ENCODE measurements at places on chromosomes 4 and X.

DNA sequence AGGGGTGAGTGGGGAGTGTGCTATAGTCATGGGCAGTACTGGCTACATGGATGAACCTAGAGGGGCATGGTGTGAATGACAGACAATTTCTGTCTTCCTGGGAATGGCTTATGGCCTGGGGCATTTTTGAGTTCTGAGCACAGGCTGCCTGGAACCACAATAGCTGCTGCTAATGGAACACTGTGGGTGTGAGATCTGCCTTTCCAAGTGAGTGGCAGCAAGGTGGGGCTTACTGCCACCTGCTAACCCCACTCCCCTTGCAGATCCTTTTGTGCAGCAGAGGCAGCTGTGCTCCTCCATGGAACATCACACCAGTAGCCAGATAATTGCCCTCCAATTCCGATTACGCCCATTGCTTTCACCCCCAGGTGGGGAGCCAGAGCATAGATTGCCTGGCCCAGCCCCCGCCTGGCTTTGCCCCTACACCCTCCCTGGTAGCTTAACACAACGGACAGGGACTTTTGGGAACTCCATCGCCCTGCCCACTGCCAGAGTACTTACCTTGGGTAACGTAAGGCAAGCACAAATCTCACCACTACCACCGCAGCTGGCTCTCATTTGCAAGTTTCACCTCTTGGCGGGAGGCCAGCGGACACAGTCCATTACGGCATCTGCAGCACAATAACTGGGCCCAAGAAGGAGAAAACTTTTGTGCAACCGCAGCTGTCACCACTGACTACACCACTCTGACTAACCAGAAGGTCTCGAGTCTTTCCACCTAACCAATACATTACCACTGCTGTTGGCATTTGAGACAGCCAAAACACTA lies 421.2 kb upstream of the NWD2 start:
- DNase-seq = no peak

- peak; percentile 74 for DNase-seq
Measured at GRCh38 chr4:147822128-147822527, 90.2 kb downstream of the ARHGAP10 start.

DNA sequence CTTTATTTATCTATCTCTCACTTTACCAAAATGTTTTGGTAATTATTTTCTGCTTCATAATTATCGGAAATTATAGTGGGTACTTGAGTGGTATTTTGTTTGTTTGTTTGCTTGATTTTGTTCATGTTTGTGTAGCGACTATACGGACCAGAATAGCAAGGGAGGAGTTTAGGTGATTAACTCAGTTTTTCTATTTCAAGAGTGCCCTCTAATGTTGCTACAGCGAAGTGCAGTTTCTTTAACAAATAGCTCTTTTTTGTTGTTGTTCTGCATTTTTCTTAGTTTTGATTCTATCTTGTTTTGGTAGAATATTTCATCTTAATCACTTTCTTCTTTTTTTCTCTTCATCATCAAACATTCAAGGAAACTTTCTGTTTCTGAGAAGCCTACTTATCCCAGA lies 40.8 kb upstream of the QRFPR start:
- no peak for DNase-seq

DNA sequence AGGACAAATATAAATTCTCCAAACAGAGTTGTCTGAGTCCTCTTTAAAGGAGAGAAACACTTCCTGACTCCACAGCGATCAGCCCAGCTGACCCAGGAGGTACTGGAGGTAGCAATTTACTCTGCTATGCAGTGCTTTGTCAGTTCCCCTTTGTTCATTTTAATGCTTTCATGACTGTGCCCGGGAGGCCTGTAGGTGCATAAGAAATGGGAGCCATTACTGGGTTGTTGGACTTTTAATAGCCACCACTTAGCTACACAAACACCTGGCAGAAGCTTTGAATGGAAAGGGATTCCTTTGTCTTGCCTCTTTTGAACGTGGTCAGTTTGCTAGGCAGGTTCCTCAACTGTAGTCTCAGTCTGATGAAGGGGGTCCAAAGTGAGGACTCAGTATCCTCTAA lies 59.0 kb upstream of the AFF2 start:
- DNase-seq = no peak

DNA sequence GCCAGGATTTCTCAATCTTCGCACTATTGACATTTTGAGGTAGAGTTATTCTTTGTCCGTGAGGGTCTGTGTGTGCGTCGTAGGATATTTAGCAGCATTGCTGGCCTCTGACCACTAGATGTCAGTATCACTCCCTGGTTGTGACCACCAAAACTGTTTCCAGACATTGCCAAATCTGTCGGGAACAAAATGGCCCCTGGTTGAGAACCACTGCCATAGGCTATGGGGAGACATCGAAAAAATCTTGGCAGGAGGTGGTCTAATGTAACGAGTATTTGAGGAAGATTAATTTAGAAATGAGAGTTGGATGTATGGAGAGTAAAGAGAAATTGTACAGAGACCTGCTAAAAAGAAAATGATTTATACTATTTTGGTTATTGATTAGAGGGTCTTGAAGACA lies 108.4 kb downstream of the DOCK11 start:
- peak; percentile 65 for DNase-seq

DNA sequence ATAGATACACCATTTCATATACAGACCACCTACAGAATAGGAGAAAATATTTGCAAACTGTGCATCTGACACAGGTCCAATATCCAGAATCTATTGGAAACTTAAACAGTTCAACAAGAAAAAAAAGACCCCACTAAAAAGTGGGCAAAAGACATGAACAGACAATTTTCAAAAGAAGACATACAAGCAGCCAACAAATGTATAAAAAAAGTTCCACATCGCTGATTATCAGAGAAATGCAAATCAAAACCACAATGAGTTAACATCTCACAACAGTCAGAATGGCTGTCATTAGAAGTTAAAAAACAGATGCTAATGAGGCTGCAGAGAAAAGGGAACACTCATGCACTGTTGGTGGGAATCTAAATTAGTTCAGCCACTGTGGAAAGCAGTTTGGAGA lies 36.8 kb downstream of the KIAA0232 start:
- DNase-seq = no peak

DNA sequence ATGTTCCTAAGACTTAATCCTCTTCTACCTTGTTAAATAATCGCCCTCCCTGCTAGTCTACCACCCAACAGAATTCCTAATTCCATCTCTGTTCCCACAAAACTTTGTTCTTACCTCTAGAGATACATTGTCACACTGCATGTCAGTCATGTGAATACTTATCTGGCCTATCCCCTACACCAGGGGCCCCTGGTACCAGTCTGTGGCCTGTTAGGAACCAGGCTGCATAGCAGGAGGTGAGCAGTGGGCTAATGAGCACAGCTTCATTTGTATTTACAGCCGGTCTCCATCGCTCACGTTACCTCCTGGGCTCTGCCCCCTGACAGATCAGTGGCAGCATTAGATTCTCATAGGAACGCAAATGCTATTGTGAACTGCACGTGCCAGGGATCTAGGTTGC lies 73.9 kb downstream of the APBB2 start:
- no peak for DNase-seq

DNA sequence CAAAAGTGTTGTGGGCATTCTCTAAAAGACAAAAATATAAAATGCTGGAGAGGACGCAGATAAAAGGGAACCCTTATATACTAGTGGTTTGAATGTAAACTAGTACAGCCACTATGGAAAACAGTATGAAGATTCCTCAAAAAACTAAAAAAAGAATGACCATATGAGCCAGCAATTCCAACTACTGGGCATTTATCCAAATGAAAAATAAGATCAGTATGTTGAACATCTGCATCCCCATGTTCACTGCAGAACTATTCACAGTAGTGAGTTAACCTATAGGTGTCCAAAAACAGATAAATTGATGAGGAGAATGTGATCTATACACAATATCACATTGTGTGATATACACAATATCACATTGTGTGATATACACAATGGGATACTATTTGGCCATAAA lies 1615.3 kb downstream of the PCDH18 start:
- no peak for DNase-seq

DNA sequence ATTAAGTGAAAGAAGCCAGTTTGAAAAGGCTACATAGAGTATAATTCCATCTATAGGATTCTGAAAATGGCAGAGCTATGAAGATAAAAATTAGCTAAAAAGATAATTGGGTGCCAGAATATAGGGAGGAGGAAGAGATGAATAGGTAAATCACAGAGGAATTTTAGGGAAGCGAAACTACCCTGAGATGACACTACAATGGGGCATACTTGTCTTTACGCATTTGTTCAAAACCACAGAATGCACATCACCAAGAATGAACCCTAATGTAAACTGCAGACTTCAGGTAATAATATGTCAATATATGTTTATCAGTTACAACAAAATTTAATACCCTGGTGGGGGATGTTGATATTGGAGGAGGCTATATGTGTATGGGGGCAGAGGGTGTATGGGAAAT lies 1342.9 kb downstream of the ADGRL3 start:
- no peak for DNase-seq

DNA sequence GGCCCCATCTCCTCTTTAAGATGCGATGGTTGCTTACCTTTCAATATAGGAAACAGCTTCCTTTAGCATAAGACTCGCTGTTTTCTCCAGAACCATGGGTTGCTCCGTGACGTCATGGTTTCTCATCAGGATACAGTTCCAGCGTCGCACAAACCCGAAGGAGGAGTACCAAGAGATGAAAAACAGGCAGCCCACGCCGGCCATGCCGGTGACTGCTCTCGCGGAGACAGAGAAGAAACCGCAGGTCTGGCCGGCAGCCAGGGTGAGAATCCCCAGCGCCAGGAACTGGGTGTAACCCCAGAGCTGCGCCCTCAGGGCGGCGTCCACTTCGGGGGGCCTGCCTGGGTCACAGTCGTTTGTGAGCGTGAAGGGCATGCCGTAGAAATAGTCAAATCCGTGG lies 11.4 kb downstream of the ARSD start:
- no peak for DNase-seq

DNA sequence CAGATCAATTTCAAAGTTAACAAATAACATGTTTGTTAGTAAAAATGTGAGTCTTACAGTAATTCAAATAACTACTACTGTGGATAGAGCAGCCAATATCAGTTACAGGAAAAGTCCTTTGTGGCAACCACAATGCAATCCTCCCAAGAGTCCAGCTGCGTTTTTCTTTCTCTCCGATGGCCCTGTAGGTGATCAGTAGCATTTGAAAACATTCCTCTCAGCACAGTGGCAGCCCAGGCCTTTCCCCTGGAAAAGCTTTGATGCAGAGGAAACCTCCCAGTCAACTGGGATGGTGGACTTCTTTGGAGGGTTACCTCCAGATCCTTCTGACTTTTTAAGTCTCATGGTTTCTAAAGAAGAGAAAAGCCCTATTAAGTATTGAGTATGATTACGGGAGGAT lies 18.0 kb upstream of the PDZD4 start:
- DNase-seq = no peak

DNA sequence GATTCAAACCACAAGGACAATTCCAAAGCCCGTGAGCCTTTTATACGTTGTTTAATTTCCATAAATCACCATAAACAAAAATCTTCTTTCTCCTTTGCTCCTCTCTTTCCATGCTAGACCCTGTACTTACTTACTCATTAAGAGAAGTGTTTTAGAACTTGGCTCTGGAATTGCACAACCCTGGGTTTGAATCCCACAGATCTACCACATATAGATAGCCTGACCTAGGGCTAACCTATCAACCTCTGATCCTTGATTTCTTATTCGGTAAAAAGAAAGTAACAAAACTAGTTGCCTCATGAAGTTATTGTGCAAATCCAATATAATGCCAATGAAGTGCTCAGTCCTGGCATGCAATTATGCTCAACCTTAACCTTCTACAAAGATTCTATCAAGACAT lies 68.8 kb downstream of the ZAR1 start:
- DNase-seq = no peak

DNA sequence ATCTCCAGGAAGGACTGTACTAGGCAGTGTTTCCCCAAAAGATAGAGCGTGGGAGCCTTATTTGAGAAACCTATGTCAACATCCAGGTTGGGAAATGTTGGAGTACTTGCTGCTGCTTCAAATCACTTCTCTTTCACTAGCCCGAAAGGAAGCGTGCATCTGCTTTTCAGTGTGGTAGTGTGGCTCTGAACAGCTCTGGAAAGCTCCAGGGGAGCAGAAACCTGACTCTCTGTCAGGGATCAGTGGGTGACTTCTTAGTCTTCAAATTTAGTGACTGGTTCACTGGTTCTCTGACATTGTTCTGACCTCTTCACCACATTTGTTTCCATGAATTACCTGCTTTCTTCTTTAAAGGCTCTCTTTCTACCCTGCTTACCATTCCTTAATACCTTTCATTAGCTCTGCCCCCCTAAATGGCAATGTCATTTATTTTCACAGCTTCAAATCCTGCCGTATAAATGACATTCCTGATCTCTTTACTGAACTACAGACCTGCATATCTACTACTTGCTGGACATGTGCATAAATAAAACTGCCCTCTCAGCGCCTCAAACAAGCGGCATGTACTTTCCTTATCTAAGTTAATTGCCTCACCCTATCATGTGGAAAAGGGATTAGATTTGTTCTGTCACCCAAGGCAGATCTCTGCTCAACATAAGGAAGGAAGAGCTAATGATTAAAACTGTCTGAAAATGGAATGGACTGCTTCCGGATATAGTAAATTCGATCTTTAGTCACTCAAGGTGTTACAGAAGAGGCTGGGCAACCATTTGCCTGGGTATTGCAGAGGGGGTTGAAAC lies 37.0 kb downstream of the DLG3 start:
- no peak for DNase-seq

- DNase-seq = no peak
Measured at GRCh38 chr4:168641811-168642140, 144.9 kb downstream of the PALLD start.

DNA sequence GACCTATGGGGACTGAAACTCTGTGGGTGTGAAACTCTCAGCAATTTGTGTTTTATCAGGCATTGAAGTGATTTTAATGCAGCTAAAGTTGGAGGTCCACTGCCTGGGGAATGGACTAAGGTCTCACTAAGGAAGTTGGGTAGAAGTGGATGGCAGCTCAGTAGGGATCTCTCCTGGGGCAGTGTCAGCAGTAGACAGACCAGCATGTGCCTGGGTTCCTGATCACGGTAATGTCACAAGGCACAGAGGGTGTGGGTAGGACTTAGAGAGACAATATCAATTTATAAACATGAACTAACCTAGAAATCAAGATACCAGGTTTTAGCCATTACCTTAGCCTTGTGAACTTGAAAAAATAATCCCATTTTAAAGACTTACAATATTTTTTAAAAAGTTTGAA lies 380.3 kb upstream of the LCORL start:
- DNase-seq = no peak

GRCh38 chr4:79673898-79674297 lies 265.9 kb upstream of the GK2 start:
- DNase-seq = no peak

- no peak for DNase-seq
Measured at GRCh38 chr4:140556372-140557085, 12.2 kb downstream of the UCP1 start.

GRCh38 chr4:35541146-35541887 lies 703.0 kb downstream of the ARAP2 start:
- no peak for DNase-seq

- peak; percentile 32 for DNase-seq
Measured at GRCh38 chr4:148238086-148238485, 204.1 kb downstream of the NR3C2 start.
